ENCODE measurements at places on chromosomes 6 and 20.
A peak's percentile ranks its signal among the peaks of the same experiment; 100 is the strongest.

GRCh38 chr6:24757611-24758010 is 17.1 kb upstream of the GMNN start:
- no peak for DNase-seq

DNA sequence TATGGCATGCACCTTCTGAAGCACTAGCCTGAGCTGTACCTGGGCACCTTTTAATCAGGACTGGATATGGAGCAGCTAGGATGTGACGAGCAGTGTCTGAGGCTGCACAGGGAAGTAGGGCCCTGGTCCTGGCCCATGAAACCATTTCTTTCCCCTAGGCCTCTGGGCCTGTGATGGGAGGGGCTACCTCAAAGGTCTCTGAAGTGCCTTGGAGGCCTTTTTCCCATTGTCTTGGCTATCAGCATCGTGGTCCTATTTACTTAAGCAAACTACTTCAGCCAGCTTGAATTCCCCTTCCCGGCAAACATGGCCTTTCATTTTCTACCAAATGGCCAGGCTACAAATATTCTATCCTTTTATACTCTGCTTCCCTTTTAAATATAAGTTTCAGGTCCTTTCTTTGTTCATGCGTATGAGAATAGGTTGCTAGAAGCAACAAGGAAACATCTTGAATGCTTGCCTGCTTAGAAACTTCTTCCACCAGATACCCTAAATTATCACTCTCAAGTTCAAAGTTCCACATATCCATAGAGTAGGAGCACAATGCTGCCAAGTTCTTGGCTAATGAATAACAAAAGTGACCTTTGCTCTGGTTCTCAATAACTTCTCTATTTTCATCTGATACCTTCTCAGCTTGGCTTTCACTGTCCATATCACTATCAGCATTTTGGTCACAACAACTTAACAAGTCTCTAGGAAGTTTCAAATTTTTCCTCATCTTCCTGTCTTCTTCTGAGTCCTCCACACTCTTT is 673.1 kb downstream of the HTR1B start:
- DNase-seq, result no peak

- DNase-seq, result no peak
Measured at GRCh38 chr6:55953335-55953734, 77.9 kb upstream of the BMP5 start.

DNA sequence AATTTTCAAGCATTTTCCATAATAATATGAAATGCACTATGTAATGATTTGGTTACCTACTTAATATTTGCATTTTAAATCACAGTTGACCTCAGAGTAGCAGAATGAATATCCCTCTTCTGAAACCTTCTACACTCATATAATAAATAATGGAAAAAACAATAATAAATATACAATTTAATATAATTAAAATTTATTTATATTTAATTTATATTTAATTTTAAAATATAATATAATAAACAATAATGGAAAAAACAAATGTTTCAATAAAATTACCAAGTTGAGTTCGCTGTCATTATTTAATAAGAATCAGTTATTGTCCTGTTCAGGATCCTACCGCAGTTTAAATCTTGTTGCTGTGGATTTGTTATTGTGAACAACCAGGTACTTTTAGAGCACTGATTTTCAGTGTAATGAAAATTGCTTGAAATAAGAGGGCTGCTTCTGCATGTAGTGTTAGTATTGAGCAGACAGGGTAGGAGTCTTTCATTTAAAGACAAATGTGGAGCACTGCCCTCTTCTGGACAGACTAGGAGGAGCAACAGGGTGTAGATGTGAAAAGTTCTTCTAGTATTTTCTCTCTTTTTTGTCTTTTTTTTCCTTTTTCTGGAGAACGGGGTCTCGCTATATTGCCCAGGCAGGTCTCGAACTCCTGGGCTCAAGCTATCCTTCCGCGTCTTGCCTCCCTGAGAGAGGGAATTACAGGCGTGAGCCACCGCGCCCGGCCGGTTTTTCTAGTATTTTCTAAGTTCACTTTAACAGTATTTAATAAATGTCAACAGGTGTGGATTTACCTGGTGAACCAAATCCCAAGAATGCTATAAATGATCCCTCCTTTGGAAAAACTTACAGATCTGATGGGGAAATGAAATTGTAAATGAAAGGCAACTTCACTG is 13.6 kb downstream of the TRAPPC3L start:
- DNase-seq, result peak; percentile 70

DNA sequence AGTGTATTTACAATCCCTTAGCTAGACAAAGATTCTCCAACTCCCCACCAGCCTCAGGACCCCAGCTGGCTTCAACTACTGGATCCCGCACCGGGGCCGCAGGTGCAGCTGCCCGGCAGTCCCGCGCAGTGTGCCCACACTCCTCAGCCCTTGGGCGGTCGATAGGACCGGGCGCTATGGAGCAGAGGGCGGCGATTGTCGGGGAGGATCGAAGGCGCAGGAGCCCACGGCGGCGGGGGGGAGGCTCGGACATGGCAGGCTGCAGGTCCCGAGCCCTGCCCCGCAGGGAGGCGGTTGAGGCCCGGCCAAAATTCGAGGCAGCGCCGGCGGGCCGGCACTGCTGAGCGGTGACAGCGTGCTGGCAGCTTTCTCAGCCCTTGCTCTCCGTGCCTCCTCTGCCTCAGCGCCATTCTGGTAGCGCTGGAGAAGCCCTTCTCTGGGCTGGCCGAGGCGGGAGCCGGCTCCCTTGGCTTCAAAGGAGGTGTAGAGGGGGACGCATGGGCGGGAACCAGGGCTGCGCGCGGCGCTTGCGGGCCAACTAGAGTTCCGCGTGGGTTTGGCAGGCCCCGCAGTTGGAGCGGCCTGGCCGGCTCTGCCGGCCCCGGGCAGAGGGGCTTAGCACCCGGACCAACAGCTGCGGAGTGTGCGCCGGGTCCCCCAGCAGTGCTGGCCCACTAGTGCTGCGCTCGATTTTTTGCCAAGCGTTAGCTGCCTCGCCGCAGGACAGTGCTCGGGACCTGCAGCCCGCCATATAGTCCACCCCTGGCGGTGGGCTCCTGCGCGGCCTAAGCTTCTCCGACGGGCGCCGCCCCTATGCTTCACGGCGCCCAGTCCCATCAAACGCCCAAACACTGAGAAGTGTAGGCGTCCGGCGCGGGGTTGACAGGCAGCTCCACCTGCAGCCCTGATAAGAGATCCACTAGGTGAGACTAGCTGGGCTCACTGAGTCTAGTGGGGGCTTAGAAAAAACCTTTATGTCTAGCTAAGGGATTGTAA is 32.4 kb upstream of the KIF13A start:
- DNase-seq, result no peak

GRCh38 chr6:44038543-44039065 is 88.6 kb downstream of the MRPL14 start:
- DNase-seq, result no peak

GRCh38 chr6:15658181-15658744 is 4.6 kb downstream of the DTNBP1 start:
- DNase-seq, result no peak

DNA sequence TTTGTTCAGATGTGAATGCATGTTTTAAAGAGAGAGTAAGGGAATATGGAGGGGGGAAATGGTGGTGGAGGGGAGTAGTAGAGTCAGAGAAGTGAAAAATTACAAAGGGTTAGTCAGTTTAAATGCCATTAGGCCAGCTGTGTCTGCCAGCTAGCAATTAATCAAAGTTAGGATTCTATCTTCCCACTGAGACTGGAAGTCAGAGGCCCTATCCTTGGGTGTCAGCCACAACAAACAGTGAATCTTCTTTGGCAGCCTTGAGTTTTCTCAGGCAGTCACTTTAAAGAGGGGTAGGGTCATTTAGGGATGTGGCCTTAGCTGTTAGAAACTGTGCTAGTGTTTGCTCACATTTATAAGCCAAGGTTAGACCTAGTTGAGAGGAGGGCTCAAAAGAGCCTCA is 120.5 kb upstream of the BTBD3 start:
- no peak for DNase-seq

- DNase-seq, result no peak
Measured at GRCh38 chr6:43078691-43079090, 2.6 kb downstream of the PTK7 start.

GRCh38 chr6:41200901-41201763 is at the start of gene TREML2:
TSS of gene TREML2 (minus strand) at chr6:41201149. CDS start at chr6:41201008, 141 bp downstream.
- DNase-seq, result peak; percentile 31

DNA sequence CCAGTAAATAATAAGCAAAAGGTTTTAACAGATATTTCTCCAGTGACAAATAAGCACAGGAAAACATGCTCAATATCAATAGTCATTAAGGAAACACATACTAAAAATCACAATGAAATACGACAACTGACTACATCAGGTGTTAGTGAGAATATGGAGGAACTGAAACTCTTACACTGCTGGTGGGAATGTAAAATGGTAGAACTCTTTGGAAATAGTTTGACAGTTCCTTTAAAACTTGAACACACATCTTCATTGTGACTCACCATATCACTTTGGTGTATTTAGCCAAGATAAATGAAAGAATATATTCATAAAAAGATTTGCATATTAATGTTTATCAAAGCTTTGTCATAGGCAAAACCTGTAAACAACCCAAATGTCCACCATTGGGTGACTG is 11.3 kb upstream of the MAP3K5 start:
- no peak for DNase-seq

DNA sequence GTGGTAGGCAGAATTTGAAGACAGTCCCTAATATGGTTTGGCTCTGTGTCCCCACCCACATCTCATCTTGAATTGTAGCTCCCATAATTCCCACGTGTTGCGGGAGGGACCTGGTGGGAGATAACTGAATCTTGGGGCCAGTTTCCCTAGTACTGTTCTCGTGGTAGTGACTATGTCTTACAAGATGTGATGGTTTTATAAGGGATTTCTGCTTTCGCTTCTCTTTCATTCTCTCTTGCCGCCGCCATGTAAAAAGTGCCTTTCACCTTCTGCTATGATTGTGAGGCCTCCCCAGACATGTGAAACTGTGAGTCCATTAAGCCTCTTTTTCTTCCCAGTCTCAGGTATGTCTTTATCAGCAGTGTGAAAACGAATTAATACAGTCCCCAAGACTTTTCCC is 103.4 kb downstream of the PDE10A start:
- DNase-seq, result no peak

DNA sequence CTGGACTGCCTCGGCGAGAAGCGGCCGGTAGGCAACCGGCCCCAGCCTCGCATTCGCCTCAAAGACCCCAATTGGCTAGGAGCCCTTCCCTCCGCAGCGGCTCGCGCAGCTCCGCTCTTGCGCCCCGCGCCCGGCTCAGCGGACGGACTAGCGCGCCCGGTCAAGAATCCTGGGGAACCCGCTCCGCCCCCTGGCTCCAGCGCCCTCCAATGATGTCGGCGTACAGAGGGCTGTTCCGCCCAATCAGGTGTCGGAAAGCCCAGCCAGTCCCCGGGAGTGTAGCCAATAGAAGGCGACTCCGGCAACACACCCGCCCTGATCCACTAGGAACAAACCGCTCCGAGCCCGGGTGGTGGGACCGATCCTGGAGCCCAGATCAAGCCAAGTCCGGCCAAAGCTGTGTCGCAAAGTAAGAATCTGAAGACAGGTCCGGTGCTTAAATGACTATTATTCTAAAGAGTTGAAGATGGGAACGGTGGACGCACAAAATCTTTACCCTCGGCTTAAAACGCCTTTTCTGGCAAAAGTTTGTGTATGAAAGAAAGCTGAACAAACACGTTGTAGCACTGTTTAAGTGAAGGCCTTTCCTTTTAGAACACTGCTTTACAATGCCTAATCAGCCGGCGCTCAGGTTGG is 132.2 kb downstream of the OGFRL1 start:
- DNase-seq, result no peak

DNA sequence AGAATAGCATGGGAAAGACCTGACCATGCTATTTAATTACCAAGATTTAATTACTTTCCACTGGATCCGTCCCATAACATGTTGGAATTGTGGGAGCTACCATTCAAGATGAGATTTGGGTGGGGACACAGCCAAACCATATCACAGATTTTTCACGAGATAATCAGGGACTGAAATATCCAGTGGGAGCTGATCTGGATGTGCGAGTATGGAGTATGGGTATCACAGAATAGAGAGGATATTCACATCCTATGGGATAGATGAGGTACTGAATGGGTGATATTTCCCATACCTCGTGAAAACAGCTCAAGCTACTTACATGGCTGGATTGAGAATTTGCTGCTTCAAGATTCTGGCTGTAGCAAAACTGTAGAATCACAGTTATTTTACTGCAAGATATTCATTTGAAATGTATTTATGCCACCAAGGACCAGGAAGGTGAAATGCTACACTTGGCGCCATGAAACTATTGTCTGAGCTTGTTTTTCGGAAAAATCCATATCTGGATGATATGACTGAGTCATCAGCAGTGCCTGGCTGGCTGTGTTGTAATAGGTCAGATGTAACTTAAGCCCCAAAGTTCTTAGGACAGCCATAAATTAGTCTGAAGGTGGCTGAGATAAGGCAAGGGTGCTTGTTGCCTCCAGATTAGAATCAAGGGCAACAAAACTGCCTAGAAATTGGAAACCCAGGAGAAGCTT is 29.8 kb downstream of the KCNS1 start:
- DNase-seq, result no peak

DNA sequence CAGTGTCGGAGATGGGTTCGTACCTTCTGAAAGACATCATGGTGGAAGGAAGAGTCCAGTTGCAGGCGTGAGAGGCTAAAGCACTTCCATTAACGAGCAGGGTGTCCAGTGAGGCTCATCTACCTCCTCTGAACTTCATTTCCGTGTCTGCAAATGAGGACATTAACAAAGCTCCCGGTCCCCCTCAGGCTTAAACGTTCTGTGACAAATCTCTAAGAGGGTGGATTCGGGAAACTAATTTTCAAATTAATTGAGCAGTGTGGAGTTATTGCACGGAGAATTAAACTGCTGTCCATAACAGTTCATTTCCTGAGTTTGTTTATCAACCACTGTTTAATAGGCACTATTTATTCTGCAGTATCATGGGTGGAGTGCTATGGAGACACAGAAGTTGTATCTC is 68.2 kb downstream of the TRMT6 start:
- no peak for DNase-seq

DNA sequence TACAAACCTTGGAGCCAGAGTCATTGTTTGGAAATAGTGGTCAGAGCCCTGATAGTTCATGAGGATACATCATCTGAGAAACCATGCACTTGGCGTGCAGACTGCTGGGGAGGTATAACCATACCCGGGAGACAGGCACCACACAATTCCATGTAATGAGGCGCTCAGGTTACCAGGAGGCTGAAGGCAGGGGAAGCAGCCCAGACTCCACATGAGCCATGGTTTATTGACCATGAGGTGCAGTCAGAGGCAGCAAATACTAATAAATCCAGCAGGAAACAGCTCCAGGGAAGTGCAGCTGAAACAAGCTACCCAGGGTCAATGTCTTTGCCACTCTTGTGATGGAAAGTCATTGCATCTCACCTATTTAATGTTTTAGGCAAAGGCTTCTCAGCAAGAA is 156.0 kb downstream of the TBC1D7 start:
- no peak for DNase-seq

DNA sequence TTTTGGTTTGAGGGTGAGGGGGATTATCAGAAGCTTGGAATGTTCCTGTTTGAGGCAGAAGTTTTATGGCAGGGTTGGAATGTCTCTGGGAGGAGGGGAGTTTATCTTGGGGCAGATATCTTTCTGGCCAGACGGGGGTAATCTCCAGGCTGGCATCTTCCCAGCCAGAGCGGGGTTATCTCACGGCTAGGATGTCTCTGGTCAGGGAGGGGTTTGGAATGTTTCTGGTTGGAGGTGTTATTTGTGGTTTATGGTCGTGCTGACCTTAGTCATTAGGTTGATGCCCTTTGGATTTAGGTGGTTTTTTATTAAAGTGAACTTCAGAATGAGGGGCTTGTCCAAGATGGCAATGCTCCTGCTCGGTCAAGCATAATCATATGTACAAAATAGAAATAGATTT is 14.8 kb downstream of the PGK2 start:
- no peak for DNase-seq

- no peak for DNase-seq
Measured at GRCh38 chr20:36815454-36816091, 42.0 kb upstream of the DSN1 start.

Measured in CD4-positive, alpha-beta T cell treated with Interleukin-1 beta for 1 hour (primary cell).